ENCODE measurements at places on chromosomes 2 and 18. TPM values are rescaled to one million over a fixed set of nuclear protein-coding genes. Genes with fewer than 3 reads are reported as not detected.

WDR43 gene
- 27.4 TPM for polyA plus RNA-seq

AMER3 gene
- polyA plus RNA-seq, result not detected

C1QL2 gene
- not detected for polyA plus RNA-seq

ANKRD30BL gene
- polyA plus RNA-seq, result not detected

IL1RL1 gene
- polyA plus RNA-seq, result not detected

IL37 gene
- polyA plus RNA-seq, result not detected

MYL12A gene
- 2,345 TPM for polyA plus RNA-seq

ALKAL2 gene
- polyA plus RNA-seq, result 0.80 TPM

UGT1A3 gene
- not detected for polyA plus RNA-seq

EGR4 gene
- not detected for polyA plus RNA-seq

KYNU gene
- polyA plus RNA-seq, result not detected

EML6 gene
- 0.22 TPM for polyA plus RNA-seq

ALPG gene
- polyA plus RNA-seq, result not detected

WDR12 gene
- polyA plus RNA-seq, result 15.6 TPM

POTEJ gene
- polyA plus RNA-seq, result not detected

DNA sequence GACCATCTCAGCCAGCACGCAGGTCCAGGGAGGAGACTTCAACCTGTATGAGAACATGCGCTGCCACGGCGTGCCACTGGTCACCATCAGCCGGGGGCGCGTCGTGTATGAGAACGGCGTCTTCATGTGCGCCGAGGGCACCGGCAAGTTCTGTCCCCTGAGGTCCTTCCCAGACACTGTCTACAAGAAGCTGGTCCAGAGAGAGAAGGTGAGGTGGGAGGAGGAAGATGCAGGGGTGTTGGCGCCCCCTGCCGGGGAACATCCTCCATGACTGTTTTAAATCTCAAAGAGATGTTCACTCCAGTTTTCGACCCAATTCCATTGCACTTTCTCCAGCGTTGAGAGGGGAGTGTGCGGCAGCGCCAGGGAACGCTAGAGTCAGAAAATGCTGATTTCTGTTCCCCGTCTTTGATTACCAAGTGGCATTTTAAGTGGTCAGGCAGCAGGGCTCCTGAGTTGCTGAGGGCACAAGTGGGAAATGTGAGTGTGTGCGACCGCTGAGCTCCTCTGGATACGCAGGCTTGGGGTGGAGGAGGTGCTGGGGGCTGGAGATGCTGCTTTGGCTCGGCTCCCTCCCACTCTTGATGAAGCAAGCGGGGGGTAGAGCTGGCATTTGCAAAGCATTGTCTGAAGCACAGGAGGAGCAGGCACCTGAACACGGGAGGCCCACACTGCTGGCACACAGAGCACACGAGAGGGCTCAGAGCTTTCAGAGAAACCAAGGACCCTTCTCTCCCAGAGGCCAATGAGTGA lies 27.7 kb upstream of the MAPRE3 start:
- peak; percentile 58 for DNase-seq

- no peak for DNase-seq
These were observed 22.8 kb downstream of the GULP1 start for GRCh38 chr2:188314314-188315054.

DNA sequence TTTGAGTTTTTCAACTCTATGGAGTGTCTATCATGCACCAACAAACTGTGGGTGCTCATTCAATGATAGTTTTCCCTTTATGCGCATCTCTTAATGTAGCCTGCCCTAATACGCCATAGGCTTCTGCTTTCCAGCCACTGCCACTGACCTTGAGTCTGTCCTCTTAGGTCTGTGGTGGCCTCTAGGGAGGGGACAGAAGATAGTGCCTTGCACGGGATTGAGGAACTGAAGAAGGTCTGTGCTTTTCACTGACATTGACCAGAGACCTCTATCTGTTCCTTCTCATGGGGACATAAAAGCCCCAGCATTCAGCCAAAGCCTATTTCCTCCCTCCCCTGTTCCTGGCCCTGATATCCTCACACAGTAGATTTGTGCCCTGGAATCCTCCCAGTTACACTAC lies 2.3 kb downstream of the GCKR start:
- no peak for DNase-seq

GRCh38 chr2:234674781-234675201 lies 177.9 kb upstream of the ARL4C start:
- no peak for DNase-seq

DNA sequence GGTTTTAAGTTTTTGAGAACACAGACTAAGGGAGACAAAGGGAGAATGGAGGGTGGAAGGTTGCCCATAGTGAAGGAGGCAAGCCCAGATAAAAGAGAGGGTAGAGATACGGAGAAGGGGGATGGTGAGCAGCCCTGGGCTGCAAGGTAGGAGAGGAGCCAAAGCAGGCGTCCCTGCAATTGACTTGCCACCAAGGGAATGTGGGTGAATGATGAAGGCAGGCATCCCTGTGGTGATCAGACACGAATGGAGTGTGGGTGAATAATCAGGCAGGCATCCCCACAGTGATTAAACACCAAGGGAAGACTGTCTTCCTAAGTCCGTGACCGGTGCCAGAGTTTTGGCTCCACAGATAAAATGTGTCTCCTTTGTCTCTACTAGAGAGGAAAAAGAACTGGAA lies 16.5 kb upstream of the ALPK2 start:
- DNase-seq, result no peak

GRCh38 chr2:74915743-74916142 lies 42.7 kb upstream of the POLE4 start:
- no peak for DNase-seq

DNA sequence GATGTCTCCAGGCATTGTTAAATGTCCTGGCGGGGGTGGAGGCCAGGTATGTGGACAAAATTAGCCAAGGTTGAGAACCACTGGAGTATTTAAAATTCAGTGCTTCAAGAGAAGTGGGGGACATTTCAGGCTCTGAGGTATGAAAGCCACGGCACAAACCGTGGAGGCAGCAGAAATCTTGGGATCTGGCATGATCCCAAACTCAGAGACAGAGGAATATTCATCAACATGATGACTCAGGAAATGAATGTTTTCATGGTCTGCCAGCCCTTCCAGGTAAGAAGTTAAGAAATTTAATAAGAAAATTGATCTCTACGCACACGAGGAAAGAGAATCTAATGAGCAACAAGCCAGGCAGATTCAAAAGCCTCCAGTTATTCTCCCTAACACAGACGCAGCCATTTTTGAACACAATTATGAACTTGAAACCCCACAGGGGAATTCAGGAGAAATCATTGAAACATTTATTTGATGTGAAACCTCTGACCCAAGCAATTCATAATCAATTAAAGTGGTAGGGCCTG lies 11.3 kb upstream of the GRP start:
- DNase-seq, result no peak

- no peak for DNase-seq
These were observed 263.8 kb downstream of the KCNE4 start for GRCh38 chr2:223315813-223316212.

- DNase-seq, result no peak
These were observed 74.8 kb downstream of the B3GNT2 start for GRCh38 chr2:62270728-62271127.

DNA sequence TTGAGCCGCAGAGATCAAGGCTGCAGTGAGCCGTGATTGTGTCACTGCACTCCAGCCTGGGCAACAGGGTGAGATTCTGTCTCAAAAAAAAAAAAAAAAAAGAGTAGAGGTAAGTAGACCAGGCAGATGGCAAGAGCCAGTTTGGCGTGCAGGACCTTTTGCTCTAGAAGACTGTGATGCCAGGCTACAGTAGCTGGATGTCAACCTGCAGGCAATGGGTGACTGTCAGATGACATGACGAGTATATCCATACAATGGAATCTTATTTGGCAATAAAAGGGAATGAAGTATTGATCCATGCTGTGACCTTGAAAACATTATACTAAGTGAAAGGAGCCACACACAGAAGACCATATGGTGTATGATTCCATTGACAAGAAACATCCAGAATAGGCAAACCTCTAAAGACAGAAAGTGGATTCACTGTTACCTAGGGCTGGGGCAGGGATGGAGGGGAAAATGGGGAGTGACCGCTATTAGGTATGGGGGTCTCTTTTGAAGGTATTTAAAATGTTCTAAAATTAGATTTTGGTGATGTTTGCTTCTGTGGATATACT lies 11.2 kb upstream of the DGUOK start:
- DNase-seq, result no peak

DNA sequence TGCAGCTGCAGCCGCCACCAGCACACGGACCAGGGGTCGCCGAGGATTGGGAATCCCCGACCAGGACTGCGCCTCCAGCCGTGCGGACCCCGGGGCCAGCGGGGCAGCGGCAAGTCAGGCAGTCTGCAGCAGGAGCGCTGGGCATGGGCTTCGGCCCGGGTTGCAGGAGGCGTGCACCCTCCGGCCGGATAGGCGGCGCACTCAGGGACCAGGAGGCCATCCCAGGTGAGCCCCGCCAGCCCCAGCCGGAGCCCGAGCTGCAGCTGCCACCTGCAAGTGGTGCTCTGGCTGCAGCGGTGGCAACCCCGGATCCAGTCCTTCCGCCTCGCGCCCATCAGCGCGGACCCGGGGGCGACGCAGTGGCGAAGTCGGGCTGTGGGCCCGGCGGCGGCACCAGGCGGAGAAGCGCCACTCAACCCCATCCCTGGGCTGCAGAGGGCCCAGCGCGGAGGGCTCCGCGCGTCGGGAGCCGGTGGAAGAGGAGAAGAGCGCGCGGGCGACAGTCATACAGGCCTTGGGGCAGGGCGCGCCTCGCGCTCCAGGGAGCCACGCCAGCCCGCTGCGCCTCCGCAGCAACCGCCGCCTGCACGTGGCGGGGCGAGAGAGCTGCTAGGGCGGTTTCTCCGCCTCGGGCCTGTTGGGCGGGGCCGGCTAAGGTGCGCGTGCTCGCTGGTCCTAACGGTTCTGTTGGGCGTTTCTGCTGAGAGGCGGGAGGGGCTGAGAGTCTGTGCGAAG lies 73.8 kb downstream of the RPIA start:
- DNase-seq, result no peak

- no peak for DNase-seq
These were observed 242.7 kb downstream of the PRKCE start for GRCh38 chr2:45894211-45894610.

- no peak for DNase-seq
These were observed 355.6 kb downstream of the PAX3 start for GRCh38 chr2:221943076-221943810.

GRCh38 chr18:48831113-48831759 lies 119.5 kb downstream of the SMAD7 start:
- no peak for DNase-seq

DNA sequence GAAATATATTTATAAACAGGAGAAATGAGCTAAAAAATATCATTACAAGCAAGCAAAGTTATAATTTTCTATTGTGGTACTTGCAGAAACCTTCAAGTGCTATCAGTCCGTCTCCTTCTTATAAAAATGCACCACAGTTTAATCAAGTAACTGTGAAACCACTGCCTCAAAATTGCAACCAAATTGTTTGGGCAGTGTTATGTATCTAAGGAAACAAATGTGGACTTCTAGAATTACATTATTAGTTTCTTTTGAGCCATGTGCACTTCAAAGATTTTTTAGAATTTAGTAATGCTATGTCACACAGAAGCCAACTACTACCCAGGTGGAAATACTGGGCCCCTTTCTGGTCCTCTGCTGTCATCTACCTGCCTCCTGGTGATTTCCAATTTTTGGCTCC lies 495.6 kb downstream of the NYAP2 start:
- DNase-seq, result no peak

Measured in CD4-positive, CD25-positive, alpha-beta regulatory T cell (primary cell).